Stimulated activated CD4-positive, alpha-beta T cell treated with anti-CD3 and anti-CD28 coated beads, Interleukin-1b, Interleukin-23, amount 100 ng/mL, for 24 hours (primary cell): ENCODE measurements at places on chromosomes 5 and 9.

GRCh38 chr9:128244091-128244836 lies 31.5 kb downstream of the GOLGA2 start:
- DNase-seq, result no peak

DNA sequence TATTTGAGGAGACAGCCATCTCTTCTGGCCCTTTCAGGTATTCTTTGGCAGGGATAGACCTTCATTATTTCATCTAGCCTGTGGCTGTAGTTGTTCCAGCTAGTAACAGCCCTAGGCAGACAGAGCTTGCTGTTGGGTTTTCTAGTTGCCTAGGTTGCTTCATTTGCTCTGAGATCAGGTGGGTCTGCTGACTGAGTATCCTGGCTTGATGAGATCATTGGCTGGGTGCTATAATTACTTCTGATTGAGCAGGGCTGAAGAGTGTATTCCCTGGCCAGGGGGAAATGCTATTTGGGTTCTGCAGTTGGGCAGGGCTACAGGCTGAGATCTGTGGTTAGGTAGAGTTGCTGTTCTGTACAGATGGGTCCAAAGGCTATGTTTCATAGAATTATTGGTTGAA lies 456.1 kb downstream of the PSAT1 start:
- no peak for DNase-seq

DNA sequence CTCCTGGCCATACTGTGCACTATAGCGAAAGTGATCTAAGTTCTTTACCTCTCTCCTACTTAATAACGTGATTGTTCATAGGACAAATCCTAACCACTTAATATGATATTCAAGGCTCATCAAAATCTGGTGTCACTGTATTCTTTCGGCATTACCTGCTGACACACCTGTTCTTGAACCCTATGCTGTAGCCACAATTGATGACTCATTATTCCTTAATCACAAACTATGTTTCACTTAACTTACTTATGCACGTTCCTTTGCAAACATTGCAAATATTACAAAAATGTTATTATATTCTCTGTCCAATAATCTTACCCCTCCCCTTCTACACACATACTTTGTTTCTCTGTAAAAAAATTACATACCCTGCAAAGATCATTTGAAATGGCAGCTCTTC lies 158.1 kb upstream of the ADRA1B start:
- no peak for DNase-seq

DNA sequence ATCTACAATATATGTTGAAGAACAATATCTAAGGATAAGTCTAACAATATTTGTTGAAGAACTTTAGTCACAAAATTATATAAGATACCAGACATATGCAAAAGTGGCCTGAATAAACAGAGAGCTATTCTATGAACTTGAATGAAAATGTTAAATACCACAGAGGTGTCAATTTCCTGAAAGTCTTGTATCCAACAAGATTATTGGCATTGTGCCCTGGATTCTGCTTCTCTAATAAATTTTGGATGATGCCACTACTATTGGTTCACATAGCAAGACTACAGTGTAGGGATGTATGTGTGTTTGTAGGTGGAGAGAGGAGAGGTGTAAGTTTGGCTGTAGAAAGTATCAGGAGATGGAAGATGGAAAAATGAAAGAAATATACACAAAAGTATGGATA lies 731.8 kb upstream of the RGMB start:
- no peak for DNase-seq

DNA sequence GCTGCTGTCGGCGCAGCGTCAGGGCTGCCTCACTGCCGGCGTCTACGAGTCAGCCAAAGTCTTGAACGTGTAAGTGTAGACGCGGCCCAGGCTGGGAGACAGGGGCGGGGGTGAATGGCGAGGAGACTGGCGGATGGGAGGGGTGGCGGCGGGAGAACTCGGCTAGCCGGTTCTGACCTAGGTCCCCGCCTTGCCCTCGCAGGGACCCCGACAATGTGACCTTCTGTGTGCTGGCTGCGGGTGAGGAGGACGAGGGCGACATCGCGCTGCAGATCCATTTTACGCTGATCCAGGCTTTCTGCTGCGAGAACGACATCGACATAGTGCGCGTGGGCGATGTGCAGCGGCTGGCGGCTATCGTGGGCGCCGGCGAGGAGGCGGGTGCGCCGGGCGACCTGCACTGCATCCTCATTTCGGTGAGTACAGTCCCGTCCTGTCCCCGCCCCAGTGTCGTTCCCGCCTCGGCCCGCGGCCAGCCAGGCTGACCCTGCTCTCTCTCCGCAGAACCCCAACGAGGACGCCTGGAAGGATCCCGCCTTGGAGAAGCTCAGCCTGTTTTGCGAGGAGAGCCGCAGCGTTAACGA lies 745 bp downstream of the GADD45G start:
- no peak for DNase-seq

DNA sequence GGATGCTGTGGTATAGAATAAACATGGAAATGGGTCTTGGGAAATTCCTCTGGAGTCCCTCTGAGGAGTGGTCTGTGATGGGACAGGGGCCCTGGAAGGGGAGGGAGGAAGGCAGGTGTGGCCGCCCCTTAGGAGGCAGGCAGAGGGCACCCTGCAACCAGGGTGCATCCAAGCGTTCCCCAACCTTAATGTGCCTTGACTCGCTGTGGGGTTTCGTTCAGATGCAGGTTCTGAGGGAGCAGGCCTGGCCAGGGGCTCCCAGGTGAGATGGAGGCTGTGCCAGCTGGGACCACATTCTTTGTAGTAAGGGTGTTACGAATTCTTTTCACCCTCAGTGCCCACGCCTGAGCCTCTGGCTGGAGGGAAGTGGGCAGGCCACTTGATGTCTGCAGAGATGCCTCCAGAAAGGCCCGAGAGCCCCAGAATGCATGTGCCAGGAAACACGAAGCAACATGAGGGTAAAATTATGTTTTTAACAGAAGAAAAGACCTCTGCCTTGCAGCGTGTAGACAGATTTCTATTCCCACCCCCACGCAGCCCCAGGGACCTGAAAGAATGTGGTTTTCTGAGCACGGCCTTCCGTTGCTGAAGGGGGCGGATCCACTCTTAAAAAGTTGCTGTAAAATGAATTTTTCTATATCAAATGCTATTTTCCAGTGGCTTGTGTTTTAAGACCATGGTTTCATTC lies 150.4 kb upstream of the IER5L start:
- DNase-seq, result no peak

DNA sequence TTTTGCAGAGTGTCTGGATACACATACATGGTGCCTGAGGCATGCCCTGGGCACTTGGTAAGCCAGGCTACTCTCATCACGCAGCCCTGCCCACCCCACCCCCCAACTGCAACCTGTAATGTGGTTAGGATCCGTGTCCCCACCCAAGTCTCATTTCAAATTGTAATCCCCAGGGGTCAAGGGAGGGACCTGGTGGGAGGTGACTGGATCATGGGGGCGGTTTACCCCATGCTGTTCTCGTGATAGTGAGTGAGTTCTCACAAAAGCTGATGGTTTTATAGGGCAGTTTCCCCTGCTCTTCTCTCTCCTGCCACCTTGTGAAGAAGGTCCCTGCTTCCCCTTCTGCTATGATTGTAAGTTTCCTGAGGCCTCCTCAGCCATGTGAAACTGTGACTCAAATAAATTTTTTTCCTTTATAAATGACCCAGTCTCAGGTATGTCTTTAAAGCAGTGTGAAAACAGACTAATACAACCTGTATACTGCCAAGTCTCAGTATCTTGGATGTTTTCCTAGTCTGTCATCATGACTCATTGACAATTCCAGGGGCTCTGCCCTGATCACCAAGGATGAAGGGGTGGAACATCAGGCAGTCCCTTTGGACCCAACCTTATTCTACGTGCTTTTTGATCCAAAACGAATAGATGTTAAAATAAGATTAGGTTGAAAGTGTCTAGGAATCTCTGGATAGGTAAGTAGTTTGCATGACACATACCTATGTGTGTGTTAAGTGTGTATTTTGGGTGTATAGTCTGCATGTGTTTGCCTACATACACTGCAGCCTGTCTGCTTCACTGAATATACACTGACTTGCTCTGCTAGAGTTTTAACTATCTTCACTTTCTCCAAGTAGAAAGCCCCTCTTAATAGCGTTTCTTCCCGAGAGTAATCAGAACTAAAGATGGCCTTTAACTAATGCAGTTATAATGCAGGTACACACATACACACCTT lies 293.8 kb downstream of the SLIT3 start:
- DNase-seq, result no peak

- no peak for DNase-seq
Measured at GRCh38 chr5:98772415-98773213, 849 bp upstream of the RGMB start.

- DNase-seq, result no peak
Measured at GRCh38 chr5:17222664-17223063, 5.2 kb downstream of the BASP1 start.

GRCh38 chr5:89275066-89275855 lies 392.3 kb upstream of the MEF2C start:
- no peak for DNase-seq

GRCh38 chr5:95847261-95847592 lies 24.7 kb upstream of the GLRX start:
- no peak for DNase-seq

DNA sequence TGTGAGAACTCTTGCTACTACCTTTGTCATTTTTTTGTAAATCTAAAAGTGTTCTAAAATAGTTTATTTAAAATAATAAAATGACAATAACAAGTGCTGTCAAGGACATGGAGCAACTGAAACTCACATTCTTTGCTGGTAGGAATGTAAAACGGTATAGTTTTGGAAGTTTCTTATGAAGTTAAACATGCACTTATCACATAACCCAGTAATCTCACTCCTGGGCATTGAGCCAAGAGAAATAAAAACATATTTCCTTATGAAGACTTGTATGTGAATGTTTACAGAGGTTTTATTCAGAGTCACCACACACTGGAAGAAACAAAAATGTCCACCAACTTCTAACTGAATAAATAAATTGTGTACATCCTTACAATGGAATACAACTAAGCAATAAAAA lies 46.0 kb upstream of the COL15A1 start:
- DNase-seq, result no peak

- no peak for DNase-seq
Measured at GRCh38 chr5:133066045-133066444, 14.2 kb downstream of the HSPA4 start.

DNA sequence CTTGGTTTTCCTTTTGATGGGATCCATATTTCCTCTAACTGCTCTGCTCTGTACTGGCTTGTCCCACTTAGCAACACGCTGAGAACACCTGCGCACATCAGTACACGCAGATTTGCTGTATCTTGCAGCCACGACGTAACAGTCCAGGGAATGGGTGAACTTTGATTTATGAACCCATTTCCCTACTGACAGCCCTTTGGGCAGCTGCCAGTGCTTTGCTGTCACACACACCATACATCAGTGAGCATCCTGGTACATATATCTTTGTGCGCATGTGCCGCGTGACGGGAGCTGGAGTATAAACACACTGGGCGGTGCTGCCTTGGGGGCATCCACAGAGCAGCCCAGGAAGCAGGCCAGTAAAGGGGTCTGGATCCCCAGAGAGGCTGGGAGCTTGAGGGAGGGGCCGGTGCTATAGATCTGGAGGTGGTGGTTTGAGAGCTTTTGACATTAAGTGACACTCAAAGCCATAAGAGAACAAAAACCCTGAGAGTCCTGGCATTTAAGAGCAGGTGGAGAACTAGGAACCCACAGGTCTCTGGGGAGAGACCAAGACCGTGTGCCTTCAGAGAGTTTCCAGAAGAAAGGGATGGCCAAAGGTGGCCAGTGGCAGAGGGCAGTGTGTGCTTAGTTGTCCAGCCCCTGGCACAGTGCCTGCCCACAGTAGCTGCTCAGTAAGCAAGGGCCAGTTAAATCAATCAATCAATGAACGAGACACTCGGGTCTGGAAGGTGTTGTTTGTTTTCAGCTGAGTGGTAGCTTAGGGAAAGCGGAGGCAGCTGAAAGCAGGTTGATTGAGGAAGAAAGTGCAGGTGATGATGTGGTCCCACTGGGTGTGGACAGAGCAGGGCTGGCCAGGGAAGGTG lies 53.7 kb downstream of the LMX1B start:
- no peak for DNase-seq

DNA sequence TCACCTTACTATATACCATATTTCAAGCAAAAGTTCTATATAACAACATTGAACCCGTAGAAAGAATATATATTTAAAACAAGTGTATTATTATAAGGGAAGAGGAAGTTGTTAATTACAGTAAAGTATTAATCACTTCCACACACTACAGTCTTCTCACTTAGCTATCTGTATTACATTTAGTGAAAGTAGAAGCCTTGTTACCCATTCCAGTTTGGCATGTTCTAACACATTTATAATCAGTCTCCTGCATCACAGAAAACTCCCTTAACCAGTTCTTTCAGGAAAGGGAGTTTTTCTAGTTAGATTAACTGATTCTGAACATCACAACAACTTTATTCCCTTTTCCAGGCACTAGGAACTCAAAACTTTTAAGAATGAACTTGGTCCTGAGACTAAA lies 6.9 kb downstream of the RAB14 start:
- DNase-seq, result no peak

GRCh38 chr9:37424204-37424685 lies 1.7 kb downstream of the GRHPR start:
- no peak for DNase-seq

- DNase-seq, result no peak
Measured at GRCh38 chr9:122382901-122383850, 12.4 kb downstream of the PTGS1 start.

GRCh38 chr9:123291736-123292135 lies 23.4 kb upstream of the STRBP start:
- DNase-seq, result no peak

- DNase-seq, result no peak
Measured at GRCh38 chr5:118548761-118549720, 439.3 kb downstream of the DTWD2 start.

- no peak for DNase-seq
Measured at GRCh38 chr9:37929441-37929895, 25.5 kb upstream of the SLC25A51 start.

GRCh38 chr5:43926923-43927322 lies 323.9 kb downstream of the NNT start:
- DNase-seq, result no peak

- no peak for DNase-seq
Measured at GRCh38 chr5:172669386-172670004, 28.4 kb downstream of the NEURL1B start.

- no peak for DNase-seq
Measured at GRCh38 chr9:123437201-123437600, 81.2 kb downstream of the CRB2 start.

GRCh38 chr9:74846766-74847165 lies 41.0 kb downstream of the TRPM6 start:
- no peak for DNase-seq

GRCh38 chr9:127858041-127858512 lies 3.6 kb upstream of the ENG start:
- no peak for DNase-seq

GRCh38 chr5:32679218-32679617 lies 31.9 kb upstream of the NPR3 start:
- no peak for DNase-seq

DNA sequence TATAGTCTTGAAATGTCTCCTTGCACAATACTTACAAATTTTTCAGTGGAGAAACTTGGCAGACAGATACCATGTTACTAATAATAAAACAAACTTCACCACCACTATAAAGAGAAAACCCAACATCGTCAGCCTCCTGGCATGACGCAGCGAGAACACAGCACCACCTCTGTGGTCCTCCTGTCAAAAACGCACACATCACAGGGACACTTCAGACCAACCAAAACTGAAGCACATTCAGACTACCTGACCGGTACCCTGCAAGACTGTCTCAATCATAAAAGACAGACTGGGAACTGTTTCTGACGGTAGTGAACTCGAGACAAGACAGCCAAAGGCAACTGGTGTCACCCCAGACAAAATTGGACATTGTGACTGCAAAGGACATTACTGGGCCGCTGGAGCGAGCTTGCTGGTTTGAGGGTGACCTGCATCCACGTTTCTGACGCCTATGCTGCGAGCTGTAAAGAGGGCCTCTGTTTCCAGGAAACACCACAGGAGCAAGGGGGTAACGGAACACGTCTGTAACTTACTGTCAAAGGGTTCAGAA lies 34.4 kb downstream of the NSUN2 start:
- no peak for DNase-seq
